ENCODE measurements at places on chromosomes 13 and 19. TPM values are rescaled to one million over a fixed set of nuclear protein-coding genes. Genes with fewer than 3 reads are reported as not detected.
A peak's percentile ranks its signal among the peaks of the same experiment; 100 is the strongest.

Gene ADPRHL1
- 1.1 TPM for polyA plus RNA-seq

Gene PLVAP
- polyA plus RNA-seq = not detected

Gene HCN2
- polyA plus RNA-seq = not detected

Gene COL5A3
- polyA plus RNA-seq = not detected

- no peak for DNase-seq
Observed at GRCh38 chr13:112712451-112713207, 22.8 kb downstream of the ATP11A start.

- no peak for DNase-seq
Observed at GRCh38 chr19:29054886-29055675, 157.9 kb downstream of the UQCRFS1 start.

DNA sequence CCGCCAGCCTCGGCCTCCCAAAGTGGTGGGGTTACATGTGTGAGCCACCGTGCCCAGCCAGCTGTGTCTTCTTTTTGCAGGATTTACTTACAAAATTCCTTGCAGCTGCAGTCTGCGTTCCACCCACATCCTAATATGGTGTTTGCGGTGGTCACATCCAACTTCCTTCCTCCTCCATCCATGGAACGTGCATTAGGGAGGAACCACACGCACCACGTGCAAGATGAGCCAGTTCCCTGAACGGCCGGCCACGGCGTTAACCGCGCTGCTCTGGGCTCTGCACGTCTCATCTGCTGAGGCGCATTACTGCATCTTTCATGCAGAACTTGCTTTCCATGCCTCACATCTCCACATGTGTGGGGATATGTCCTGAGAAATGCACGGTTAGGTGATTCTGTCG is 13.0 kb upstream of the SIGLEC11 start:
- DNase-seq = no peak

DNA sequence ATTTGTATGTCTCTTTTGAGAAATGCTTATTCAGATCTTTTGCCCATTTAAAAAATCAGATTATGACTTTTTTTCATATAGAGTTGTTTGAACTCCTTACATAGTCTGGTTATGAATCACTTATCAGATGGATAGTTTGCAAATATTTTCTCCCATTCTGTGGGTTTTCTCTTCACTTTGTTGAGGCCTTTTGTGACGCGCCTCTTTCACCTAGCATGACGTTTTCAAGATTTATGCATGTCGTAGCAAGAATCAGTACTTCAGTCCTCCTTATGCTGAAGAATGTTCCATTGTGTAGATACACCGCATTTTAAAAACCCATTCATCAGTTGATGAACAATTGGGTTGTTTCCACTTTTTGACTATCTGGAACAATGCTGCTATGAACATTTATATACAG is 13.4 kb downstream of the PABPC3 start:
- DNase-seq = no peak

DNA sequence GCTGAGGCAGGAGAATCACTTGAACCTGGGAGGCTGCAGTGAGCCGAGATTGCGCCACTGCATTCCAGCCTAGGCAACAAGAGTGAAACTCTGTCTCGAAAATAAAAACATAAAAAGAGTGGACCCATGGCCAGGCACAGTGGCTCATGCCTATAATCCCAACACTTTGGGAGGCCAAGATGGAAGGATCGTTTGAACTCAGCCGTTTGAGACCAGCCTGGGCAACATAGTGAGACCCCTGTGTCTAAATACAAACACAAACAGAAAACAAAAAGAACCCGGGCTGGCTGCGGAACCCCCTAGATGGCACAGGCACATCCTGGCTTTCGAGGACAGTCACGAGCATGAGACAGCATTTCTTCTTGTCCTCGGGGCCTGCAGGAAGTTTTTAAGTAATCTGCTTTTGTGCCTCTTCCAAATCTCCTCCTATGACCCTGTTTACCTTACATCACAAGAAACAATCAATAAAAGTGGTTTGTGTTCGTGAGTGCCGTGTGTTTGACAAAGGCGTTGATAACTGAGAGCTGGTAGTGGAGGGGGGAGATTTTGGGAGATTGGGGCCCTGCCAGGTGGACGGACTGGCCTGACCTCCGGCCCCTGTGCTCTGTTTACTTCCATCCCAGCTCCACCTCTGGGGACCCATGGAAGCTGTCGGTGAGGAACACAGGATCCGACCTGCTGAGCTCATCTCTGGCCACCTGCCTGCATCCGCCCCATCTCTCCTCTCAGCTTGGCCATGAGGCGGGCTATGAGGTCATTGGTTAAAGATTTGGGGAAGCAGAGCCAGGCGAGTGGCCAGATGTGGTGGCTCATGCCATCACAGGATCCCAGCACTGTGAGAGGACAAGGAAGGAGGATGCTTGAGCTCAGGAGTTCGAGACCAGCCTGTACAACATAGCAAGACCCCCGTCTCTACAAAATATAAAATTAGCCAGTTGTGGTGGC is 5.9 kb upstream of the GDF15 start:
- no peak for DNase-seq

DNA sequence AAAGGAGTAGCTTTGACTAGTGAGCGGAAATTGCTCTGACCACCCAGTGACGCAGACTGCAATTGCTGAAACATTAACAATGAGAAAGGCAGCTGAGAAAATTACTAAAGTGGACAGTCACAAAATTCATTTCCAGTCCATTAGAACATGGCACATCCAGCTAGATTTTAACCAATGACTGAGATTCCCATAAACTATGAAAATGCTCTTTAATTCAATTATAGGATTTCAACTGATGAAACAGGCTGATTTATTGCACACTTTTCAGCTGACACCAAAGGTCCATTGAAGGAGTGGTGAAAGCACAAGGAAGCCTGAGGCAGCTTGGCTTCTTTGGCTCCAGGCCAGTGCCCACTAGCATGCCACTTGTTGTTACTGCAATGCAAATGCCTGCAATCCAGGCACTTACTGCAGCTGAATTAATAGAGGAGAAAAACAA is 933.4 kb downstream of the SLITRK6 start:
- DNase-seq = no peak

Gene CAMSAP3
- 0.16 TPM for polyA plus RNA-seq

GRCh38 chr13:39528661-39528980 is 74.4 kb downstream of the LHFPL6 start:
- DNase-seq = no peak

Gene CEACAM7
- not detected for polyA plus RNA-seq

Gene ATP1A3
- not detected for polyA plus RNA-seq

GRCh38 chr19:33390908-33391630 is 17.6 kb downstream of the CEBPG start:
- no peak for DNase-seq

DNA sequence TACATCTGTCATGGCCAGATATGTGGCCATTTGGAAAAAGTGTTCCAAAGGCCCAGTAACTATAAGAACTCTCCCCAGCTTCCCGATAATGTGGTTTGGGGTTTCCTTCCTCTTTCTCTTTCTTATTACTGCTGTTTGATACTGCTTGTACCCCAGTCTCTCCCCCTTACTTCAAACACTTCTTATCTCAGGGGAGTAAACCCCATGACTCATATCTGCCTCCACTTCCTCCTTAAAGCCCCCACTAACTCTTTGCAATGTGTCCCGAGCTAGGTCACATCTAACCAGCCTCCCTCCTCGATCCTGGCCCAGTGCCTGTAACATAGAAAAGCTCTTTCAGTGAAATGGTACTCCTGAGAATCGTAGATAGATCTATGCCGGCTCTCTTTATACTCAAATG is 82.4 kb upstream of the STARD13 start:
- DNase-seq = peak; percentile 23

Gene LILRB1
- polyA plus RNA-seq = 41.8 TPM

DNA sequence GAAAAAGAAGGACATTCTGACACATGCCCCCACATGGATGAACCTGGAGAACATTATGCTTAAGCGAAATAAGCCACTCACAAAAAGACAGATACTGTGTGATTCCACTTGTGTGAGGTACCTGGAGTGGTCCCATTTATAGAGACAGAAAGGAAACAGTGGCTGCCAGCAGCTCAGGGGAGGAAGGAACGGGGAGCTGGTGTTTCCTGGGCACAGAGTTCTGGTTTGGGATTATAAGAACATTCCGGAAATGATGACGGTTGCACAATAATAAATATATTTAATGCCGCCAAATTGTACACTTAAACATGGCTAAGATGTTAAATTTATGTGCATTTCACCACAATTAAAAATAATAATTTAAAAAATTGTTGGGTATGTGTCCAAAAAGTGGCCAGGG is 33.0 kb downstream of the SERP2 start:
- no peak for DNase-seq

- DNase-seq = no peak
Observed at GRCh38 chr13:78430166-78430791, 173.1 kb downstream of the POU4F1 start.

- no peak for DNase-seq
Observed at GRCh38 chr19:49712397-49712859, 21.5 kb downstream of the CPT1C start.

Gene KIRREL2
- polyA plus RNA-seq = not detected

DNA sequence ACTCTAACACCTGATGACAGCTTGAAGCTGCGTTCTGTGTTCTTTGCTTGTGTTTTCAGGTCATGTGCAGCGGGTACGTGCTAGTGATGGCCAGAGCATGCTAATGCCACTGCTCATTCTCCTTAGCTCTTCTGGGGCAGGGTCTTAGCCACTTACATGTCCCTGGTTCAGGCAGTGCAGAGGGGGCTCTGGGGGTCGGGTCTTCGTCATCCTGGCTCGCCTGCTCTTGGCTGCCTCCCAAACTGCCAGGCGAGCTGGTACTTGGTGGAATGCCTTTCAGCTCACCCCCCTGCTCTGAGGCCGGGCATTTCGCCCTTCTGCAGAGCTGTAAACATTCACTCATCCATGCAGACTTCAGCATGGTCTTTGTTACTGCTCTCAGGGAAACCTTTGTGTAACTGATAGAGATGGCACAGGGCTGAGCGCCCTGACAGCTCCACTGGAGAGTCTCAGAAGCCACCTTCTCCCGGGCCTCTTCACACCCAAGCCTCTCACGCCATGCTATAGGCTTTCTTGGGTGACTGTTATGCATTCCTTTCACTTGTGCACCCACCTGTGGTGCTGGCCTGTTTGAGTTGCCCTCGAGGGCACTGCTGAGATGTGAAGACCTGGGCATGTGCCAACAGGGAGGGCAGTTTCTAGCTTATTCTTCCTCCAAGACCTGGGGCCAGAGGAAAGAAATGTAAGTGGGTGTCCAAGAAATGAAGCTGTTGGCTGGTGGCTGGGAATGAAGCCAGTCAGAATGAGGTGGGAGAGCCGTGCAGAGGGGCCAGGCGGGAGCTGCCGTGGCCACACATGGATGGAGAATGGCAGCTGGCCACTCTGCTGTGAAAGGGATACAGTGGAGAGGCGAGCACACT is 24.4 kb downstream of the FAM124A start:
- no peak for DNase-seq

GRCh38 chr13:32255724-32256109 is 59.4 kb downstream of the ZAR1L start:
- DNase-seq = no peak

Data from GM12878 (cell line).